Upper lobe of right lung (tissue), 1 donor: ENCODE measurements at places on chromosomes 1 and 21.

DNA sequence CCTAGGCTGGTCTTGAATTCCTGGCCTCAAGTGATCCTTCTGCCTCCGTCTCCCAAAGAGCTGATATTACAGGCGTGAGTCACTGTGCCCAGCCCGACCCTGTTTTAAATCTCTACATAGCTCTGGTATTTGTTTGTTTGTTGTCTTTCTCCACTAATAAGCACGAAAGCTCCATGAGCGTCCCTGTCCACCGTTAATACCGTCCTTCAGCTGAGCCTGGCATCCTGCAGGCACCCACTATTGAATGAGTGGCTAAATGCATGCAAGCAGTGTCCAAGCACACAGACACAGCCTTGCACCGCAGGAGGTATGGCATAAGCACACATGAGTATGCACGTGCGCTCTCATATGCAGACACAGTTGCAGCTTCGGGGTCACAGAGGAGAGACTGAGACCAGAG lies 4.5 kb upstream of the COL16A1 start:
- no peak for DNase-seq

GRCh38 chr1:18182398-18183160 lies 75.0 kb downstream of the IGSF21 start:
- no peak for DNase-seq

GRCh38 chr1:1322952-1323351 lies 1.5 kb downstream of the INTS11 start:
- no peak for DNase-seq

GRCh38 chr1:156804572-156805243 lies 11.9 kb downstream of the SH2D2A start:
- DNase-seq: no peak

DNA sequence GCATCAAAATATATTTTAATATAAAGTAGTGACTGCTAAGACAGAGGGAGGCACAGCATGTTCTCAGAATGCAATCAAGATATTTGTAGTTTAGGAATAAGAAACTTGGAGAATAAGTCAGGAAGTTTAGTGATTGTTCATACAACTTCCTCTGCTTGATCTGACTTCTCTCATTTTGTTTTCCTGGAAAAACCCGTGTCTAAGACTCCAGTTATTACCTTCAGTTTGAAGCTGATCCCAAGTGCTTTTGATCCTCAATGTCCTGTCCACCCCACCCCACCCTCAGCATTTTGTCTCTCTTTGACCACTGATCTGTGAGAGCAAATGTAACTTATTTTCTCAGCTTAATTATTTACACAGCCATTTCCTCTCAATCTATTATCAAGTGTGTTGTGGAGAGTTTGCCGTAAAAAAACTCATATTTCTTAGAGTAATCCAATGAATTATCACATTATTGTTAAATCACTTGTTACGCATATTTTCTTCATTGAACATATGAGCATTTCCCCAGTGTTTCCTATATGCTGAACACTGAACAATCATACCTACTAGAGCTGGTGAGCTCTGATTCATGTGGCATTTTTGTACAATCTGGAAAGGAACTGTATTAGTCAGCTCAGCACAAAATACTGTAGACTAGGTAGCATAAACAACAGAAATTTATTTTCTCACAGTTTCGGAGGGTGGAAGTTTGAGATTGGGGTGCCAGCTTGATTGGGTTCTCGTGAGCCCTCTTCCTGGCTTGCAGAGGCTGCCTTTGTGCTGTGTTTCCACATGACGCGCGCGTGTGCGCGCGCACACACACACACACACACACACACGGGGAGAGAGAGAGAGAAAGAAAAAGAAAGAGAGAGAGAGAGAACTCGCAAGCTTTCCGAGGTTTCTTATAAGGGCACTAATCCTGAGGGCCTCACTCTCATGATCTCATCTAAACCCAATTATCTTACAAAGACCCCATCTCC lies 65.5 kb upstream of the DPYD start:
- DNase-seq: no peak
